ENCODE measurements at places on chromosomes 1 and 21.

DNA sequence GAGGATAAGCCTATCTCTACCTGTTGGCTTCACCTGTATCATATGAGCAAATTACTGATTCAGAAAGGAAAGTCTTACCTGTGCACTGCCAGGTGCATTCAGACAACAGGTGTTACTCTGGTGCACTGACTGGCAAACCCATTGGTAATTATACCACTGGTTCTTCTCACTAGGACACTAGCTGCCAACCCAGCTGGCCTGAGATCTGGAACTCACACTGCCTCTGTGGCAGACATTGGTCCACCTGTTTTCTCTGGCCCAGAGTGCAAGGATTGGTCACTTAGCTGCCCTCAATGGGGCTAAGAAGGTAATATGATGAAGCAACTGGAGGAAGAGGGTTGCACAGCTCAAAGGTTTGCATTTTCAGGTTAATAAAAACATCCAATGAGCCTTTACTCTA is 140.2 kb upstream of the DNAH14 start:
- DNase-seq: no peak

DNA sequence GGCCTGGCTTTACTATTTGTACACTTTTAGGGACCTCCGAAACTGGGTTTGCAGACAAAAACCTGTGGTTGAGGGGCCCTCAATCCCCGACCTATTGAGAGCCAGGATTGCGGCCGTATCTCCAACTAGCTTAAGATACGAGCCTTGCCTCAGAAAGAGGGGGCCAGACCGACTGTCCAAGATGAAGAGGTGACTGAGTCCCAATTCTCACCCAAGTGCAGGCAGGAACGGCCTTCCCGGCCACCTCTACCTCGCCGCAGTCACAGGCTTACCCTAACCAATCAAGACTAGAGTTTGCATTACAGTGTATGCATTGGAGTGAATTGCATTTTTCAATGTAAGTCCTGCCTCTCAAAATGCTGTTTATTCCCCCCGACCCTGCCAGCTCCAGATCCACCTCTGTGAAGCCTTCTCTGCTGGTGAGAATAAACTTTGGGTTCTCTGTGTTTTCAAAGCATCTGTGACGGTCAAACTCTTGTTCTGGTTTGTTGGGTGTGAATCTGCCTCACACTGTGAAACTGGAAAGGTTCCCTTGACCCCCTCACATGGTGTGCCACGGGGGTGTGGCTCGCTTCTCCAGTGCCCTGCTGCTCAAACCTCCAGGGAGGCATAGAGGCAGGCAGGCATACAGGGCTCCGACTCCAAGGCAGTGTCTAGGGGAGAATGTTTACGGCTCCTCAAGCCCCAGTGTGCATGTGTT is 62.2 kb upstream of the WLS start:
- DNase-seq: no peak

DNA sequence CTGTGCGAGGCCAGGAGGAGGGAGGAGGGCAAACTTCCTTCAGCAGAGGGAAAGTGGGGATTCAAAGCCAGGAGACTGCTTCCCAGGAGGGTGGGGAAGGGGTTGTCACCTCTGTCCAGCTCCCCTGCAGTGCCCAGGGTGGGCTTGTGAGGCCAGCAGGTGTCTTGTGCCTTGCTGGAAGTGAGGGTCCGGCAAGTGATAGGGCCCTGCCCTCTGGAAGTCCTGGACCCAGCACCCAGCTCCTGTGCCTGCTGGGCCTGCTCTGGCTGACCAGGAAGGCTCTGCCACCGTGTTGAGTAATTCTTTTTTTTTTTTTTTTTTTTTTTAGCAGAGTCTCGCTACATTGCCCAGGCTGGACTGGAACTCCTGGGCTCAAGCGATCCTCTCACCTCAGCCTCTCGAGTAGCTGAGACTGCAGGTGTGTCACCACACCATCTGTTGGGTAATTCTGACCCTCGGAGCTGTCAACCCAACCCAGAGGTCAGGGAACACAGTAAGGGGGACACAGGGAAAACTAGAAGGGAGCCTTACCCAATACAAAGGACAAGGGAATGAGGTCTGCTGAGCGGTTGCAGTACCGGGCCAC is 1.0 kb downstream of the BEST4 start:
- DNase-seq: no peak

GRCh38 chr1:33272509-33272908 is 16.2 kb downstream of the ZNF362 start:
- no peak for DNase-seq

DNA sequence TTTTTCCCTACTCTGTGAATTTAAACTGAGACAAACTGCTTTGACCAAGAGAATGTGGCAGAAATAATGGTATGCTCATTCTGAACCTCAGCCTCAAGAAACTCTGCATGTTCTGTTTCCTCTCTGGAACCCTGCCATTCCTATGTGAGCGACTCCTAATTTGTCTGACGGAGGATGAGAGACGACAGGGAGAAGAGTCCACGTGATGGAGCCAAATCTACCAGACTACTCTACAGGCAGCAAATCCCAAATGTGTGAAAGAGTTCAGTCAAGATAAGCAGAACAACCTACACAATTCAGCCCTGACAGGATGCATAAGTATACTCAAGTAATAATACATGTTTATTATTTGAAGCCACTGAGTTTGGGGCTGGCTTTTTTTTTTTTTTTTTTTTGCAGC is 153.5 kb downstream of the DPYD start:
- DNase-seq: no peak

All from activated effector memory CD4-positive, alpha-beta T cell treated with Interleukin-2 at 50 U/mL for 16 hours (primary cell).